Caco-2 (cell line): ENCODE measurements at places on chromosomes 4 and X. TPM values are rescaled to one million over a fixed set of nuclear protein-coding genes. Genes with fewer than 3 reads are reported as not detected.
A peak's percentile ranks its signal among the peaks of the same experiment; 100 is the strongest.

The RPS6KA6 gene
- total RNA-seq = 8.7 and 9.2 TPM in 2 replicates

The MAGEA12 gene
- not detected in 2 replicates for total RNA-seq

The PAGE5 gene
- total RNA-seq = not detected in 2 replicates

The MAP9 gene
- total RNA-seq = not detected in 2 replicates

- H3K27ac ChIP-seq = no peak overlapping the region
- H3K4me1 ChIP-seq = peaks cover 15% of the 10 kb centered on the region
- no peaks in the 10 kb centered on the region for H3K36me3 ChIP-seq
- H3K27me3 ChIP-seq = no peaks in the 10 kb centered on the region
Observed at GRCh38 chr4:15451866-15452765, 17.6 kb upstream of the CC2D2A start.

DNA sequence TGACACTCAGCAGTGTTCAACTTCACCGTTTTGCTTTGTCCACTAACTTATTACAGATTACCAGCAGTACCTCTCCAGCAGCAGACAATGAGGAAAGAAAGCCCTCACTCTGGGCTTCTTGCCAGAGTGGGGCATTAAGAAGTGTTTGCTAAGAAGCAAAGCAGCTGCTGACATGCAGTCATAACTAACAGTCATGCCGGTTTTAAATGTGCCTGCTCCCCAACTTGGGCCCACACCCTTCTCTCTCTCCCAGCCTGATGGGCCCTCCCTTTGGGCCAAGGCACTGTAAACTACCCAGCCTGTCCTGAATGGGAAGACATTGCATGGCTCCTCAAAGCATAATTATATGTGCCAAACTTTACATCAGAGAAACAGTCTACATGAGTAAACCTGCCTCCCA, 54.6 kb upstream of the HHIP start:
- no peaks in the 10 kb centered on the region for H3K27me3 ChIP-seq
- no peak for DNase-seq
- no peak overlapping the region for H3K4me3 ChIP-seq
- no peak overlapping the region for H3K27ac ChIP-seq

- no peaks in the 10 kb centered on the region for H3K27me3 ChIP-seq
- H3K36me3 ChIP-seq = no peaks in the 10 kb centered on the region
- peaks cover 16% of the 10 kb centered on the region for H3K4me1 ChIP-seq
- H3K4me3 ChIP-seq = no peak overlapping the region
- no peak for DNase-seq
Observed at GRCh38 chr4:174408841-174409552, 113.3 kb downstream of the HPGD start.

DNA sequence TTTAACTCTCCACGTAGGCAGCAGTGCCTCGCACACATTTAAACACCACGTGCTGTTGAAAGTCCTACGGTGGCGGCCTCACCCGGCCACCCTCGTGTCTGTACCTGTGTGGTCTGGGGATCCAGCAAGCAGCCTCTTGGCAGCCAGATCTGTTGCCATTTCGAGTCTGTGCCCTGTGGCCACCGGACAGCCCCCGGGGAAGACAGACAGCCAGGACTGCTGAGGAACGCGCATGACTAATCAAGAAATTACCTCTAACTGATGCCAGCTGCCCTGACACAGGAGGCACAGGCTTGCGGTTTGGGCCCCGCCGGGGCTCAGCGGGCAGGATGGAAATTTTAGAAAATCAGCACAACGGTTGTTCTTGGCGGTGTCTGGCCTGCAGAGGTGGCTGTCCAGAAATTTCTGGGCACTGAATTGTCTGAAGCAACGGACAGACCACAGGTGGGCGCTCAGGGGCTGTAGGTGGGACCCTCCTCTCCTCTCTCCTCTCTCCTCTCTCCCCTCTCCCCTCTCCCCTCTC, 15.6 kb upstream of the ASMTL start:
- no peak overlapping the region for H3K27ac ChIP-seq
- no peak overlapping the region for H3K4me3 ChIP-seq
- no peaks in the 10 kb centered on the region for H3K36me3 ChIP-seq
- DNase-seq = peak; percentile 23

- no peak overlapping the region for H3K27ac ChIP-seq
- H3K36me3 ChIP-seq = no peaks in the 10 kb centered on the region
- H3K27me3 ChIP-seq = no peaks in the 10 kb centered on the region
- no peak for DNase-seq
- no peak overlapping the region for H3K4me3 ChIP-seq
Observed at GRCh38 chrX:10634392-10635161, 14.2 kb upstream of the MID1 start.

DNA sequence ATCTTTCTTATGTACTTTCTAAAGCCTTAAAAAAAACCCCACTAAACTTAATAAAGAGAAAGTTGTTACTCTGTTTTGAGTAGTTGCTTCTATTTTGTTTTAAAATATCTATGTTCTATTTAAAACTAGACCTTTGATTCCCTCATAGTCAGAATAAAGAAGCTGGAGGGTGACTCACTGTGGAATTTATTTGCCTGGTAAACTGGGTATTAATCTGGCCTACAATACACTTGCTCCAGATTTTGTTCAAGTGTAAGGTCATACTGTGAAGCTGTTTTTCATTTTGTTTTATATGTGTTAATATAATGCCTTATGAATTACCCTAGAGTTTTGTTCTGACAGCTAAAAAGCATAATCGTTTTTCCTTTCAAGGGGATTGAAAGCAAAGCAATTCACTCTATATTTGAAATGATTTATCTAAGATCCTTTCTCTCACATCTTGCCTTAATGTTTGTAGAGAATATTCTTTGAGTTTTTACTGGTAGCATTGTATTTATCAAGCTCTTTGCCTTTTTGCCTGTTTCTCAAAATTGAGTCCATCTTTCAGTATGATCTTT, 277.4 kb upstream of the PITX2 start:
- peaks cover 13% of the 10 kb centered on the region for H3K4me1 ChIP-seq
- no peak overlapping the region for H3K4me3 ChIP-seq
- DNase-seq = no peak
- no peak overlapping the region for H3K27ac ChIP-seq
- H3K36me3 ChIP-seq = no peaks in the 10 kb centered on the region
- no peaks in the 10 kb centered on the region for H3K27me3 ChIP-seq

DNA sequence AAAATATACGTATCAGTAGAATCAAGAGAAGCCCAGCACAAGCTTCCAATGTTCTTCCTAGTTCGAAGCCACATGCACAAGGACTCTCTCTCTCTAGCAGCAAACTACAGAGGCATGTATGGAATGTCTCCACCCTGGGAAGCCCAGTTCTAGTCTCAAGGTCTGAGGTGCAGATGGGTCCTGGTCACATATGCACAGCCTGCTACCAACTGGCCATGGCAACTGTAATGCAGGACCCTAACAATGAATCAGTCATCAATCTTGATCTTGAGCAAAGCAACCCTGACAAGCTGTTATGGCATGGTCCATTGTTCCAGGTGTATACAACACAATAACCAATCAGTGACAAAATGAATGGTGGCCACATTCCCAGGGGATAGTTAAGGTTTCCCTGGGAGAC, 55.8 kb downstream of the MBNL3 start:
- peak overlapping the region; percentile 92 for H3K27ac ChIP-seq
- H3K36me3 ChIP-seq = no peaks in the 10 kb centered on the region
- peak; percentile 53 for DNase-seq
- no peak overlapping the region for H3K4me3 ChIP-seq

GRCh38 chrX:39830414-39830813, 267.3 kb downstream of the BCOR start:
- no peak overlapping the region for H3K4me3 ChIP-seq
- peaks cover 18% of the 10 kb centered on the region for H3K4me1 ChIP-seq
- no peak for DNase-seq
- H3K27me3 ChIP-seq = no peaks in the 10 kb centered on the region
- no peaks in the 10 kb centered on the region for H3K36me3 ChIP-seq

DNA sequence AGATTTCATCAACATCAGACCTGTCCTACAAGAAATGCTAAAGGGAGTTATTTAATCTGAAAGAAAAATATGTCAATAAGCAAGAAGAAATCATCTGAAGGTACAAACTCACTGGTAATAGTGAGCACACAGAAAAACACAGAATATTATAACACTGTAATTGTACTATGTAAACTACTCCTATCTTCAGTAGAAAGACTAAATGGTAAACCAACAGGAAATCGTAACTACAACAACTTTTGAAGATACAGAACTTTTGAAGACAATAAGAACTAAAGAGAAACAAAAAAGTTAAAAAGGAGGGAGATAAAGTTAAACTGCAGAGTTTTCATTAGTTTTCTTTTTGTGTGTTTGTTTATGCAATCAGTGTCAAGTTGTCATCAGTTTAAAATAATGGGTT, 12.4 kb downstream of the MED14 start:
- no peaks in the 10 kb centered on the region for H3K27me3 ChIP-seq

- H3K4me1 ChIP-seq = no peaks in the 10 kb centered on the region
- H3K4me3 ChIP-seq = no peak overlapping the region
- DNase-seq = no peak
- no peaks in the 10 kb centered on the region for H3K36me3 ChIP-seq
Observed at GRCh38 chrX:79153348-79153747, 8.9 kb downstream of the GPR174 start.

- H3K36me3 ChIP-seq = no peaks in the 10 kb centered on the region
- H3K4me3 ChIP-seq = no peak overlapping the region
- no peaks in the 10 kb centered on the region for H3K27me3 ChIP-seq
- peaks cover 18% of the 10 kb centered on the region for H3K4me1 ChIP-seq
Observed at GRCh38 chr4:72888331-72888730, 181.2 kb downstream of the COX18 start.

DNA sequence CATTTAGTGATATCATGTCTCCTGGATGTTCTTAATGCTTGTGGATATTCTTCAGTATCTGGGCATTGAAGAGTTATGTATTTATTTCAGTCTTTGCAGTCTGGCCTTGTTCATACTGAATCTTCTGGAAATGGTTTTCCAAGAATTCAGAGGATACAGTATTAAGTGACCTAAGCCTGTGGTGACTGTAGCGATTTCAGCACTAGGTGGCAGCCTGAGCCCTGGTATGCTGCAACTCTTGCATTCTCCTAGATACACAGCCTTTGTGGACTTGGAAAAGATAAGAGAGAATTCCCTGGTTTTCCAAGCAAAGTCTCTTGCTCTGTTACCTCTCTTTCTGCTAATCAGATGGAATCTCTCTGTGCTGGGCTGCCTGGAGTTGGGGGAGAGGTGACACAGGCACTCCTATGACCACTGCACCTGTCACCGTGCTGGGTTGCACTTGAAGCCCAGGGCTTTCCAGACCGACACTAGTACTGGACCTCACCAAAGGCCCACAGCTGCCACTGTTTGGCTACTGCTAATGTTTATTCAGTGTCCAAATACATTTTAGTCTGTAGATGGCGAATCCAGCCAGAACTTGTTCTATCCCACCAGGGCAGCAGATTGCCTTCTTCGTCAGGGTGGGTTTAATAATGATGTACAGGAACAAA, 19.3 kb upstream of the SPIN2A start:
- H3K27ac ChIP-seq = no peak overlapping the region
- no peak overlapping the region for H3K4me3 ChIP-seq
- no peaks in the 10 kb centered on the region for H3K4me1 ChIP-seq
- peak; percentile 46 for DNase-seq
- H3K36me3 ChIP-seq = no peaks in the 10 kb centered on the region

DNA sequence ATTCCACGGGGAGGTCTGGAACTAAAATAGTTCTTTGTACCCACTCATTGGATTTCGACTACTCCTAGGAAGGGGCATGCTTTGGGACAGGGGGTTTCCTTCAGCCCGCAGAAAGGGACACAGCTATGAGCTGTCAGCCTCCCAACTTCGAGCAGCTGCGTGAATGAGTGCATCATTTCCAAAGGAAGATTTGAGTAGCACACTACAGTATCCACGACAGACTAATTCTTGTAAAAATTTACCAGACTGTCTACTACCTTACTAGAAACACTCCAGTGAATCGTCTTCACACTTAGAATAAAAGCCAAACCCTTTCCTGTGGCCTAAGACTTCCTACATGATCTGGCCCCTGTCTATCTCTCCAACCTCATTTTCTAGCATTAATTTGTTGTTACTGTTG, 101.9 kb downstream of the MAOA start:
- no peak overlapping the region for H3K4me3 ChIP-seq
- no peaks in the 10 kb centered on the region for H3K4me1 ChIP-seq
- no peaks in the 10 kb centered on the region for H3K27me3 ChIP-seq
- no peak overlapping the region for H3K27ac ChIP-seq

DNA sequence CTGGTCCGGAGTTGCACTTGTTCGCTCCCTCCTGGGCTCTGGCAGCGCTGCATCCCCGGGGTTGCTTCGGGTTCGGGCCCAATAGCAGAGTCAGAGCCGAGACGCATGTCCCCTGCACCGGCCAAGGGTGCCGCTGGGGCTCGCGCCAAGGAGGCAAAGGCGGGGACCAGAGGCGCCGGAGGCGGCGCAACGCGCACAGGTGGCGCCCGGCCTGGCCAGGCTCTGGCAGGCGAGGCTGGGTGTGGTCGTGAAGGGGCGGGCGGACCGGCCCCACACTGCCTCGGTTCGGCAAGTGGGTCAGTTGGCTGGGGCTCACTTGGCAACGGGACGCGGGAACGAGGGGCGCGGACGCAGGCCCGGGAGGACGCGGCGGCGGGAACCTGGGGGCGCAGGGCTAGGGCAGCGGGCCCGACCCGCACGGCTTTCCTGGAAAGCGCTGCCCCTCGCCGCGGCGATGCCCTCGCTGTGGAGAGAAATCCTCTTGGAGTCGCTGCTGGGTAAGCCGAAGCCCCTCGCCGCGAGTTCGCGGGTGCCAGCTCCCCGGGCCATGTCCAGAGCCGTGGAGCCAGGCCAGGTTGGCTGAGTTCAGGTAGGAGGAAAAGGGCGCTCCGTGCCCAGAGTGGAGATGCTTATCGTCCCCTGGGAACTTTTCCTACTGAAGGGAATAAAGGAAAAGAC, at the start of gene CWH43:
TSS of gene CWH43 (plus strand) at position 300 of the 678 bp plus-strand sequence. CDS start at position 455, 155 bp downstream.
- H3K4me1 ChIP-seq = no peaks in the 10 kb centered on the region
- H3K4me3 ChIP-seq = no peak within 1 kb of the TSS

GRCh38 chr4:142452161-142452855, 393.8 kb downstream of the INPP4B start:
- no peak for DNase-seq
- no peak overlapping the region for H3K27ac ChIP-seq
- H3K4me3 ChIP-seq = no peak overlapping the region
- no peaks in the 10 kb centered on the region for H3K27me3 ChIP-seq
- no peaks in the 10 kb centered on the region for H3K36me3 ChIP-seq

DNA sequence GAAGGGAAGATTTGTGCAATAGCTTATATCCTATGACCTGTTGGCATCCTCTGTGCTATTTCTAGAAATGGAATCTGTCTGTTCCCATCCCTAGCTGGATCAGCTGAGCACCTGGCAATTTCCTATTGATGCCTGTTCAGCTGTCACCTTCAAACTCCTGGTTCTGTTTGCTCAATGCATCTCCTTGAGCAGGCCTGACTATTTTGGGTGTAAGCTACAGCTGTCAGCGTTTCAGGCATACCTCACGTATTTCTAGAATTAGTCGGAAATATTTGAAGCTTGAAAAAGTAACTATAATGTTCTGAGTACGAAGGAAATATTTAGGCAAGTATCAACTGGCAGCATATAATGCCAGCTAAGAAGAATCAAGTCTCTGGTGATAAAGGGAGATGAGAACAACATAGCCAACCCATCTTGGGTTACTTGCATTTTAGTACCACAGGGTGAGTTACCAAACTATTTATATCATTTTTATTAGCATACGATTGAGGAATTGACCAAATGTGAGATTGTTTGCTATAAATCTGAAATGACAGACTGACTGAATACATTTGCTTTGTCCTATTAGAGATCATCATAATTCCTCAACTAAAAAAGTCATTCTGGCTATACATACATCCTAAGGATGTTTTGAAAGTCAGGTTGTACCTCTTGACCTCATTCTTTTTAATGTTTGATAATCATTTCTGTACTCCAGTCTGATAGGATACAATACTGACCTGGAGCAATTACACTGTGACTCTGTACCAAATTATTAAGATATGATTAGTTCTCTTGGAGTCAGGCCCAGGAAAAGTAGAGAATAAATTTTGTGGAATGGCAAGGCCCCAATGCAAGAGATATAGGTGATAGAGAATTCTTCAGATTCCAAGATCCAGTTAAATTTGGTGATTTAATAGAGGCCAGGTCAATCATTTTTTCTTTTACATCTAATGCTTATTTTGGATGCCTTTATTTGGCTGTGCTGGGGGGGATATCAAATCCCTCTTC, 36.4 kb upstream of the PLAC1 start:
- no peaks in the 10 kb centered on the region for H3K27me3 ChIP-seq
- peaks cover 14% of the 10 kb centered on the region for H3K4me1 ChIP-seq
- no peaks in the 10 kb centered on the region for H3K36me3 ChIP-seq
